ENCODE measurements at places on chromosomes 4 and X. TPM values are rescaled to one million over a fixed set of nuclear protein-coding genes. Genes with fewer than 3 reads are reported as not detected.
A peak's percentile ranks its signal among the peaks of the same experiment; 100 is the strongest.

DNA sequence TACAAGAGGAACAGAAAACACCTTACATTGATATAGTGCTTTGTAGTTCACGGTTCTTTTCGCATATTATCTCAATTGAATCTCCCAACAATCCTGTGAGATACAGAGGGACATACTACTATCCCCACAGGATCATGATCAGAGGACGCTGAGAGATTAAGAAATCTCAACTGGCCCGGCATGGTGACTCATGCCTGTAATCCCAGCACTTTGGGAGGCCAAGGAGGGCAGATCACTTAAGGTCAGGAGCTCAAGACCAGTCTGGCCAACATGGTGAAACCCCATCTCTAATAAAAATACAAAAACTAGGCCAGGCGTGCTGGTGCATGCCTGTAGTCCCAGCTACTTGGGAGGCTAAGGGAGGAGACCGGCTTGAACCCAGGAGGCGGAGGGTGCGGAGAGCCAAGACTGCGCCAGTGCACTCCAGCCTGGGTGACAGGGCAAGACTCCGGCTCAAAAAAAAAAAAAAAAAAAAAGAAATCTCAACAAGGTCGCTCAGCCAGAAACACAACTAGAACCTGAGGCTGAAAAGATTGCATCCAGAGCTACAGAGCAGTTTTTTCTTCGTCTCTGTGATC lies 7.4 kb downstream of the APOO start:
- peaks cover 60% of the 10 kb centered on the region for H3K4me1 ChIP-seq
- no peak for DNase-seq
- H3K4me3 ChIP-seq = no peak overlapping the region
- no peaks in the 10 kb centered on the region for H3K36me3 ChIP-seq
- peak overlapping the region; percentile 92 for H3K27ac ChIP-seq

DNA sequence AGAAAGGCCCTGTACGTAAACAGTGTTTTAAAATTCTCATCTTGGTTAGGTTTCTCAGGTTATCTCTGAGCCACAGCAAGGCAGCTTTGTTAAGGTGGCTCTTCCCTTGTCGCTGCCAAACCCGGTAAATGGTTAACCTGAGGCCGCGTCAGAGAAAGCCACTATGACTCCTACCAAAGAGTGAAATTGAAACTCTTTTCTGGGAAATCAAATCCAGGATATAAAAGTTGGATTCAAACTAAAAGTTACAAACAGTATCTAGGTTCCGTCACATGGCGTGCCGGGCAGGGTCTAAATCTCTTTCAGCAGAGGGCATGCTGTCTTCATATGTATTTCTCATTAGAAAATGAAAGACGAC lies 433 bp downstream of the MMAA start:
- H3K27ac ChIP-seq = peak overlapping the region; percentile 69
- H3K4me1 ChIP-seq = peaks cover 28% of the 10 kb centered on the region
- no peaks in the 10 kb centered on the region for H3K36me3 ChIP-seq
- H3K4me3 ChIP-seq = peak overlapping the region; percentile 91

DNA sequence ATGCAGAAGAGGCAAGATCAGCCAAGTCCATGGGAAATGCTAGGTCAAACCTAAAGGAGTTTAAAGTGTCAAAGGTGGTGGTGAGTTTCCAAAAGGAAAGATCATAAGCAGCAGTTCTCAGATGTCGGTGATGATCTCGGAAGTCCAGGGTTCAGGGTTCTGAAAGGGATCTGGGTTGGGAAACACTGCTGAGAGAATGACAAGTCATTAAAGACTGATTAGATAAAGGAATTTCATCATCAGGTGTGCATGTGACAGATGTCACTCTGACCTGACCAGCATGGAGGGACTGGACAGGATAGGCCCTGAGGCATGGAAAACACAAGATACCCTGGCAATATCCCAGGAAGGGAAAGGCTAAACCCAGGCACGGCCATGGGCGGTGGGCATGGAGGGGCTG lies 195.7 kb upstream of the TBL1X start:
- H3K27ac ChIP-seq = no peak overlapping the region
- no peak for DNase-seq
- peaks cover 9% of the 10 kb centered on the region for H3K4me1 ChIP-seq
- H3K27me3 ChIP-seq = no peaks in the 10 kb centered on the region

DNA sequence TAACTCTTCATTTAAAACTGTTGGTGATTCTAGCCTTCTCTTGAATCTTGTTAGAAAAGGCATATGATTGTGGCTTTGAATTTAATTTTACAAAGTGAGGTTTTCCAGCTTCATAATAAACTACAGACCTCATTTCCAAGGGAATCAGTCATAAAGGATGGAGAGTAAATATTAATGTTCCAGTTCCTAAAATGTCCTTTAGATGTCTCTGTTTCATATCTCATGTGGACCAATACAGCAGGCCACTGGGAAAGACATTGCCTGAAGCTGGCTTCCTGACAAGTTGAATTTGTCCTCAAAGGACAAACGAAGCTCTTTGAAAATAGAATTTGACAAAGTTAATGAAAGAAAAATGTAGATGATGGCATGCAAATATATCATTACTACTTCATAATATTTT lies 125.4 kb downstream of the ZNF330 start:
- DNase-seq = peak; percentile 81
- H3K36me3 ChIP-seq = no peaks in the 10 kb centered on the region
- no peaks in the 10 kb centered on the region for H3K27me3 ChIP-seq
- peaks cover 16% of the 10 kb centered on the region for H3K4me1 ChIP-seq
- no peak overlapping the region for H3K4me3 ChIP-seq

Gene TRO
- not detected for total RNA-seq

DNA sequence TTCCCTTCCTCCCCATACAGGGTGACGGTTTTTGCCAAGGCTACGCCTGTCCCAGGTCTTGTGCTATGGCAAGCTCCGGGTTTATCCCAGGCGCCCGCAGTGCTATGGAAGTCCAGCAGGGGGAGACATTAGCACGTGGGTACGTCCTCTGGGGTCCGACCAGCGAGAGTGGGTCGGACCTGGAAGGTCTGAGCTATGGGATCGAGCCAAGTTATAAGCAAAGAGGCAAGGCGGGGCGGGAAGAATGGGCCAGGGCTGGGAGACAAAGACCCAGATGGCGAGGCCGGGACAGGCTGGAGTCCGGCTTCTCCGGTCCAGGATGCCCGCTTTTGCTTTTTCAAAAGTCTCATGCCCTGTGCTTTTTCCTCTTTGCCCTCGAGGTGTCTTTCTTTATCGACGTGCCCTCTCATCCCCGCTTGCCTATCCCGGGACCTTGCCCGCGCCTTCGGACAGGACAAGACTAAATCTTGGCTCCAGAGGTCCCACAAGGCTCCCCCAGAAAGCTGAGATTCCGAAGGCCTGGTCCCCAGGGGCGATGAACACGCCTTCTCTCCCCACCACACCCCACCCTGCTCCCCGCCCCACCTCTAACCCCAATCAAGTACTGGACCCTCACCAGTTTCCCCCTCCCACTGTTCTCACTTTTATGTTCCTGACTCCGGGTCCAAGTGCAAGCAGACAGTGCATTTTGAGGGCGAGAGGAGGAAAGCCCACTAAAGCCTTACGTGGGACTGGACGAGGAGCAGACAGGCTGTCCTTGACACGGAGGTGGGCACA lies 785 bp upstream of the EFNB1 start:
- peak overlapping the region; percentile 87 for H3K27ac ChIP-seq
- no peaks in the 10 kb centered on the region for H3K27me3 ChIP-seq

Measured in PC-3 (cell line).